M059J (cell line): ENCODE measurements at places on chromosomes 5 and 9.

GRCh38 chr5:55308254-55308836, 556 bp downstream of the MTREX start:
- DNase-seq: peak; percentile 27

GRCh38 chr9:128936171-128936865, 11.1 kb downstream of the DOLK start:
- DNase-seq: no peak

DNA sequence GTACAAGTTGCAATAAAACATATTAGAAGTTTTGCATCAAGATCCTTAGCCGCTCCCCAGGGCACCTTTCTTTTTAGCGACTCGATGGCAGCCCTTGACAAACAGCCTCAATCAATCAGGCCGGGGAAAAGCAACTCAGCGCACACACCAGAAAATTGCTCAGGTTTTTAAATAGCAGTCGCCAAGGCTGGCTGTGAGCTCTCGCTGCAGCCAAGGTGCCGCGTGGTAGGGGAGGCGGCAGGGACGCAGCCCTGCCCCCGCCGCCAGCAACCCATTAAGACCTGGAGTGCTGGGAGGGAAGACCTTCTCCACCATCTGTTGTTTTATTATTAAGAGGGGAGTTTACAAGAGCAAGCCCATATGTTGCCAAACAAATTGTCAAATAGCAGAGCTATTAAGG, 22.6 kb downstream of the ASS1 start:
- no peak for DNase-seq

DNA sequence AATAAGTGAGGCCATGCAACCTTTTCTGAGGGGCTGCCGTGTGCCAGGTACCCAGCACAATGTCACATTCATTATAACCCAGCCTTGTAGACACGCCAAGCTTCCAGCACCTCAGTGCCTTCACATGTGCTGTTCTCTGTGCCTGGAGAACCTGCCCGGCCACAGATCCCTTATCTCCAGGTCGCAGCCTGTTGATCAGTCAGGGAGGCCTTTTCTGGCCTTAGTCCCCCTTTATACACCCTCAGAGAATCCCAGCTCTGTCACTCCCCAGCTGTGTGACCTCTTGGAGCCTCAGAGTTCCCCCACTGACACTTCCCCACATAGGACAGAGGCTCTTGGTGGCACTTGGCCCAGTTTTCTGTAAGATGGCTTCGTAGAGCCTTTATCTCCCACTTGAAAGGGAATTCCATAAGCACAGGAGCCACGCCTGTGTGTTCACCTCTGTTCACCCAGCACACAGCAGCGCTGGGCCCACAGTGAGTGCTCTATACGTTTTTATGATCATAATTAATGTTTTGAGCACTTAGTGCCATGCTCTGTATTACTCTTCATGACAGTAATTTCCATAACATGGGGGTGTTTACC, 38.7 kb downstream of the NEURL1B start:
- DNase-seq: no peak

DNA sequence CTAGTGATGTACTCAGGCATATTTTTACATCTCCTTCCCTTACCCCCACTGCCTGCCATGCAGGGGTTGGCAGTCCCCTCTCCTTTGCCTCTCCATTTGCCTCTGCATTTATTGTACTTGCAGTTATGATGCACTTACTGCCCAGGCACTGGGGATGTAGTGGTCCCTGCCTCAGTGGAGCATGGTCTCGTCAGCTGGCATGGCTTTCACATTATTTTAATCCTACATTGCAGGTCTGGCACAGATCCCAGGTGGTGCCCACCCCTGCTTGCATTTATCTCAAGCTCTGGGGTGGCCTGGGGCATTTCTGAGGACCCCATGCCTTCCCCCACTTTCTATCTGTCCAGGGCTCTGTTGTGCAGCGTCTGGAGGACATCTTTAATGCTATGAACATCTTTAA, 23.2 kb upstream of the PITX1 start:
- DNase-seq: no peak

GRCh38 chr5:110478895-110479294, 247.6 kb downstream of the TMEM232 start:
- DNase-seq: peak; percentile 77

GRCh38 chr9:86413971-86414880, 60.0 kb upstream of the TUT7 start:
- DNase-seq: peak; percentile 52

DNA sequence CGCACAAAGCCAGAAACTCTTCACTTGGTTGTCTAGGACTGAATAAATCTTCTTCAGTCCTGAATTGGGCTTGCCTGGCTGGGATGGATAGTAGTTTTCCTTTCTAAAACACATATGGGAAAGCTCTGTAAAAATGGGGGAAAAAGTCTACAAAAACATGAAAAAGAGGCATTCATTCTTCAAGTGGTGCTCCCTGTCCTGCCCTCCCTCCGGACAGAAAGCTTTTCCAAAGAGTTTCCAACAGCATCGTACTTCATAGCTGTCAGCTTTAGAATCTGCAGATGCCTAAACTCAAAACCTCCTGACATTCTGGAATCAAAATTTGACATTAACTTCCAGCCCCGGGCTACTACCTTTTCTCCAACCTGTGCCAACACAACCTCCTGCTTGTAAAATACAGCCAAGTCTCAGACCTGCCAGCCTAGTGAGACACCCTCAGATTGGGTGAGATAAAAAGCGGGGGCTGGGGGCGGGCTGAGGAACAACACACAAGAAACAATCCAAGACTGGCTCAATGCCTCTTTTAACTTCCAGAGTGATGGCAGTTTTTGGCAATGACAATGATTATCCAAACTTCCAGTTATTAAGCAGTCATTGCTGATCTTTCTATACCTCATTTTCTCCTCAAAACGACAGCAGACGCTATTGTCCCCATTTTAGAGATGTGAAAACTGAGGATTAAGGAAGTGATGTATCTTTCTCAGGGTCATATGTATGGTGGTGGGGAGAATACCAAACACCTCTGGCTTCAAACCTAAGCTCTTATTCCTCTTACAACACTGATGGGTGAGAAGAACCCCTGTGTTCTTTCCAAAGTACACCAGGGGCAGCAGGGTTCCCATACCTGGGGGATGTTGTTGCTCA, 1.3 kb downstream of the TNC start:
- DNase-seq: peak; percentile 66

DNA sequence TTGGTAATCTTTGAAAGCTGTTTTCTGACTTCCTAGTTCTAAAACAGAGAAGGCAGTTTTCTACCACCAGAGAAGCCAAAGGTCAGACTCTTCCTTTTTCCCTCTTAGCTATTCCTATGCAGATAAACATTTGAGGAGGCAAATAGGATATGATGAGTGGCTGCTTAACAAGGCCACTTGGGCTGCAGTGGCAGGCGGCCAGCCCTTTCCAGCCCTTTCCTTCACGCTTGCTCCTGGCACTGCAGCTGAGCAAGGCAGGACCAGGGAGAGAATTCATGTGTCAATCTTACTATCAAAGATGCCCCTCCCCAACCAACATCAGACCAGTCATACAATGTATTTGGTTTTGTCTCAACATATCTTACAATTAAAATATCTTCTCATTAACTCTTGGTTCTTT, 36.8 kb upstream of the RNF38 start:
- peak; percentile 9 for DNase-seq

DNA sequence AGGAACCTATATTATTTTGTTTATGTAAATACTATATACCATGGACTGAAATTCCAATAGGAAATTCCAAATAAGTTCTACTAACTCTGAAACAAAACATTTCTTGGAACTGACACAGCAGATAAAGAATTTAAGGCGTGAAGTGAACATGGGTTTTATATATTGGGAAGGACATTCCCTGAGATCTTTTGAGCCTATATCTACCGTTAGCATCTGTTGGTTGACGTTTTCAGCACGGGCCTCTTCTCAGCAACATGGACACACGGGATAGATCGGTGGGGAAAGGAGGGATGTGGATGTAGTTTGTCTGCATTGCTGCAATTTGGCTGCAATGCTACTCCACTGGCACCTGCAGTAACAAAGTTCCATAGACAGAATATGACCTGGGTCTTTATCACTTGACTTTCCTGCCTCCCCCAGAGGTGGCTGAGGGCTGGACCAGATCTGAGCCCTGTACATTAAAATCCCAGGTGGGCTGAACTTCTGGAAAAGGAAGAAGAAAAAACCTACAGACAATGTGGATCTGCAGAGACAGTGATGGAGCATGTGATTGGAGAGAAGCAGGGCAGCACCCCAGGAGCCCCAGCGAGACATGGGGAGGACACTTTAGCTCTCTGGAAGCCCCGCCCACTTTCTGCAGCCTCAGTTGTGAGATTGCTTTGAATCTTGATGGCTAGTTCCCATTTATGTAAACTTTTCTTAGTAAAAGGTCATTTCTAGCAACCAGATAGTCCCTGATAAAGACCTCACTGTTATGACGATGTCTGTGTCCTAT, 91.2 kb upstream of the CPEB4 start:
- no peak for DNase-seq

DNA sequence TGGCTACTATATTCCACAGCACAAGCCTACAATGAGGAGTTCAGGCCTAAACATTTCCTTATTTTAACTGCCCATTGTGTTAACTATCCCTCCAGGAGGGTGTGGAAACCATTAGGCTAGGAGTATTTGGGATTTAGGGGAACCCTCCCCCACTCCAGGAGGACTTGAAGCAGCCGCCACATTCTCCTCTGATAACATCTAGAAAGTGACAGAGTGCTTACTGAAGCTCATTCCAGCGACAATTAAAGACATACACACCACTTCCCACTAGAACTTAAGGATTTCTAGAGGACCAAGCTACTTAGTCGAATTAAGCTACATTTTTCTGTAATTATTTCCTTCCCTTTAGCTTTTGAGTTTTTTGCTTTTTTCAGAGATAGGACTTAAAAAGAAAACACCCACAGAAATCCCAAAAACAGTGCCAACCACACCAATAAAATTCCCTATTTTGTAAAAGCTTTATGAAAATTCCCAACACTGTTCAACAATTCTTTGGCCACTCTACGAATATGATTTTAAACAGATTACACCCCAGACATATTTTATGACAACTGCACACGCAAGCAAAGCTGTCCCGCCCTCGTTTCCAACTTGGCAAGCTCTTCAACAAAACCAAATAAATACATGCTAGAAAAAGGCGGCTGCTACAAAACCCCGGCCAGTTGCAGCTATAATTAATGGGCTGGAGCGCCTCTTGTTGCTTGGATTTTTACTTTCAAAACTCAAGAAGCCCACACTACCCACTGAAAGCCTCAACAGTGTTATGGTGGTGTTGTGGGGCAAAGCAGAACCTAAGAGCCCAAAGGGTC, 4.5 kb downstream of the ROR2 start:
- DNase-seq: peak; percentile 52

DNA sequence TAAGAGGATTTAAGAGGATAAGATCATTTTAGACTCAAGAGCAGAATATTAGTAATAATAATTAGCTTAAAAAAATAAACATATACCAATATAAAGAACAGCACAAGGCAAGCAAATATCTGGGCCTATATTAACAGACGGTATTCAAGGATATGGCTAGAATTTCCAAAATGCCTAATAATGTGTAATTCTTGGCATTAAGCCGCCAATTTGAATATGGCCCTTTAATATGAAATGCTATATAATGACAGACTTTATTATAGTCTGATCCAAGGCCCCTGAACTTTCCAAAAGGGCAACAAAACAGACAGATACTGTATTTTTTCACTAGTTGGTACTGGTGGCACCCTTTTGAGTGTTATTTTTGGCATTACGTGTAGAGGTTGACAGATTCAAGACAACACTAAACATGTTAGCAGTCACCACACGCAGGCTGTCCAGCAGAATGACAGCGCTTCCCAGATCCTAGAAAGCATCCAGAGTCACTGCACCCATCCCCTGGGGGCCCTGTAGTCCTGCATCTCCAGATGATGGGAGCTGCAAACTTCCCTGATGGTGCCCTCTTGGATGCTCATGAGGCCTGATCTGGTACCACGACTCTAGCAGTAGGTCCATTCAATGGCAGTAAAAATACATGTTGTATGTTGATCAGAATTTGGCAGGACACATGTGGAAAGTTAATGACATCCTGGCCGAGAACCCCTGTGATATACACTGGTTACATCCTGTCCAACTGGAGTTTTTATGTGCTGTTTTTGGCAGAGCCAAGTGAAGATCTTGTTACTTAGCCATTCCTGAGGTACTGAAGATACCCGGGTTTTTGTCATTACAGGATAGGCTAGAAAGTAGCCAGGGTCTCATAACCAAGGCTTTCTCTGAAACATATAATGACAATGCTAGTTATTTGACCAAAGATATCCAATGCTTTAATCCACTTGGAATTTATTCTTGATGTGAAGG, 1.7 kb upstream of the ABL1 start:
- peak; percentile 30 for DNase-seq

DNA sequence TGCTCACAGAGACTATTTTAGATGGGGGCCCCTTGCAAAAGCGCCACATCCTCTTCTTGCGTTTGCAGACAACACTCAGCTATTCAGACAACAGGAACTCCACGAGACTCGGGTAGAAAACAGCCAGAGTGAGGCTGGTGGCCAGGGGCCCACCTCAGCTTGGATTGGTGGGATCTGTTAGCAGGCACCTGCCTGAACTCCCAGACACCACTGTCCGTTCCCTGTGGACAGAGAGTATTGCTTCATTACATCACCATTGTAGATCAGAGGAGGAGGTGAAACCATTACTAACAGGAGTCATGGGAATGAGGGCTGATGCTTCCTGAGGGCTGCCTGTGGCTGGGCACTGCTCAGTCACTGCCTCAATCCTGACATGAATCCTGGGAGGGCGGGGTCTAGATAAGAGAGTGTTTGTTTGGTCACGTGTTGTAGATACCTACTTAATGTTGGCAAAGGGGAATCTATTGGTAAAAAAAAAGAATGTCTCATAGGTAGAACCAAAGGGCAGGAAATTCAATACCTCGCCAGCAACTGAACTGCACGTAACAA, 4.4 kb upstream of the RAPGEF1 start:
- DNase-seq: no peak

- DNase-seq: no peak
These were observed 123.5 kb downstream of the SCAMP1 start for GRCh38 chr5:78483809-78484521.

DNA sequence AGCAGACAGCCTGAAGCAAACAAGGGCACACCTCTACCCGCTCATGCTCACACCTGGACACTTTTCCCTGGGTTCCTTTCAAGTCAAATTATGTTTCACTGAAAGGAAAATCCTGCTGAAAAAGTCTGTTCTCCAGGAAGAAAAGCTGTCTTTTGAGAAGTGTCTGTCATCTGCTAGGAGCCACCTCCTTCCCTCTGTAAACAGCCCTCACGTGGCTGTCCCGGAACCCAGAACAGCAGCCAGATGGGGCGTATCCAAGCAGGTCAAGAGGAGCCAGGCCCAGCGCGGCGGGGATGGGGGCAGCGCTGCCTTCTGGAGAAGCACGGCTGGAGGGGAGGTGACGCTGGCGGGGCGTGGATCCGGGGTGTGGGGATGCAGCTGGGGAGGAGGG, at the start of gene PNPLA7:
Gene PNPLA7, minus strand, starts transcription at position 172 of the 391 bp plus-strand sequence. CDS start 205 bp downstream, outside the sequence.
- peak; percentile 86 for DNase-seq

- no peak for DNase-seq
These were observed 57.4 kb upstream of the SIMC1 start for GRCh38 chr5:176180781-176181180.

DNA sequence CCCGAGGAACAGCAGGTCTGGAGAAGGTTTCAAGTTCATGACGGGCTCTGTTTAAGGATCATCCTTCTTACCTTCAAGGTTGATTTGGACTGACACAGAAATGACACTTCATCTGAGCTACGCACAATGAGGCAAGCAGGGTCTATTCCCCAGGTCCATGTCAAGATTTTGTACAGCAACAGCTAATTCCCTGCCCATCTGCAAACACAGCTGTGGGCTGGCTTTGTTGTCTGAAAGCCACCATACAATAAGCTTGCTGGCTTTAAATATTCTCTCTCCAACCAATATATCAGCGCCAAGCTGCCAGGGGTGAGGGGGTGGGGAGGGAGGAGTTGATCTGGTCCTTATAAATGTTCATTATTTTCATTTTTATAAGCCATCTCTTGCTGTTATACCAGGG, 92.0 kb downstream of the OTULIN start:
- DNase-seq: no peak

- peak; percentile 65 for DNase-seq
These were observed 54.4 kb downstream of the ENTREP1 start for GRCh38 chr9:69379270-69379982.
